ENCODE measurements at places on chromosomes 6 and 20.

DNA sequence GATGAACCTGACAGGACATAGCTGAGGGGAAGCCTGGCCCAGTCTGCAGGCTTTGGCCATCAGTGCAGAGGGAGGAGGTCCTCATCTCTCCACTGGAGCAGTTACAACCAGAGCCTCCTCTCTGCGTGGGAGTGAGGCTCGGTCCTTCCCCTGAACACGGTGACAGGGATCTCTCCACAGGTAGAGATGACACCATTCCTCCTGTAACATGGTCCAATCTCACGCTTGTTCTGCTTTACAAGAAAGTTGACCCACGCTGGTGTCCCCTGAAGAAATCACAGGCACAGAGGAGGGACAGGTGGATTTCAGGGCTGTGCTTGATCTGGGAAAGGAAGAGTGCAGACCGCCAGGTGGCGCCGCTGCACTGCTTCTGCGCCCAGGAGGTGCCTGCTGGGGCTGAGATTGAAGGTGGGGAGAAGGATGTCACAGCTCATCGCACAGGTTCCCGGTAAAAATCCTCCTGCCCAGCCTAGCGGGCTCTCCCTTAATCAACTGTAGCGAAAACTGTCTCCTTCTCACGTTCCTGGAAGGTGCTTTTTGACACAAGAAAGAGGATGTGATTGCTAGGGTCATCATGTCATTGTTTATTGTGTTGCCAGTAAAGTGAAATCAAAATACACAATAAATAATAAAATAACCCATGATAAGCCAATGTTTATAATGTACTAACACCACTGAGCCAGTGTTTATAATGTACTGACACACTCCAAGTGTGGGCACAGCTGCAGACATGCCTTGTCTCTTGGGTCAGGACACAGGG lies 20.4 kb downstream of the HLA-G start:
- peak; percentile 61 for DNase-seq

- DNase-seq, result no peak
These were observed 227.6 kb downstream of the BMP7 start for GRCh38 chr20:57038608-57039440.

DNA sequence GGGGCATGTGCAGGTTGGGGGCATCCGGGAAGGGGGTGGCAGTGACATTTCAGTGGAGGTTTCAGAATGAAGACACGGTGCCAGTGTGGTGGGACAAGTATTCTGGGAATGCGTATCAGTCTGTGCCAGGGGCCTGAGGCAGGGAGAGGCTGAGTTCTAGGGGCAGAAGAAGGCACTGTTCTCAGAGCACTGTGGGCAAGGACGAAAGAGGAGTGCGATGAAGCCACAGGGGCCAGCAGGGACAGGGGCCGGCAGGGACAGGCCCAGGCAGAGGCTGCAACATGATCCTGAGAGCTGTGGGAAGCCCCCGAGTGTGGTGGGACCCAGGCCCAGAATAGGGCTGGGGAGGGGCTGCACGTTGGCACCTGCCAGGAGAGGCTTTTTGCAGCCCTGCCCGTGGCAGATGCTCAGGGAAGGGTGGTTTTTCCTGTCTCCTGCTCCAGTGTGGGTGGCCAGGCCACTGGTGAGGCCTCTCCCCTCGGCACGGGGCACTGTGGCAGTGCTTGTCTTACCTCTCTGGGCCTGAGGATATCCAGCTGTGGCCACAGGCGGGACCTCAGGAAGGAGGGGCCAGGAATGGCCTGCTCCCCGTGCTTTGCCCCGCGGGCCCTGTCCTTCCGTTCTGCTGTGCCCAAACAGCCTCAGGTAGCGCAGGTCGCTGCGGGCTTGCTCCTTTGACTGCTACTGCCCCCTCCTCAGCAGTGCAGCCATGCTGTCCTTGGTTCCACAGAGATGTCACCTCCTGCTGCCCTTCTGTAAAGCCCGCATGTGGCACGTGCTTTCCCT lies 10.0 kb downstream of the ENTPD6 start:
- no peak for DNase-seq

GRCh38 chr20:18394363-18394762 lies 72.5 kb downstream of the DZANK1 start:
- DNase-seq, result no peak

DNA sequence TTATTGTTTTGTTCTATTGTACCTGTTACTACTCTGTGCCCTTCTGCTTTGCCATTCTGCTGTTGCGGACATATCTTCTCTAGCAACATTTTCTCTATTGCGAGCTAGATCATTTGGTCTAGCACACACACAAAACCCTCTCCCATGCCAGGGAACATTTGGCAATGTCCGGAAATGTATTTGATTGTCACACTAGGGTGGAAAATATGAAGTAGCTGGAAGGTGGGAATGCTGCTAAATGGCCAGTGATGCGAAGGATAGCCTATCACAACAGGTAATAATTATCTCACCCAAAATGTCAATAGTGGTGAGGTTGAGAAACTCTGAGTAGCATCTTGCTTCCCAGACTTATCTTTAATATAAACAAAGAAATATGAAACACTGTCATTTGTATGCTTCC lies 331.9 kb downstream of the HTR1B start:
- no peak for DNase-seq

- no peak for DNase-seq
These were observed 360.1 kb upstream of the CHD6 start for GRCh38 chr20:41978246-41978790.

GRCh38 chr6:158737710-158738615 lies 81.2 kb downstream of the EZR start:
- DNase-seq, result no peak

DNA sequence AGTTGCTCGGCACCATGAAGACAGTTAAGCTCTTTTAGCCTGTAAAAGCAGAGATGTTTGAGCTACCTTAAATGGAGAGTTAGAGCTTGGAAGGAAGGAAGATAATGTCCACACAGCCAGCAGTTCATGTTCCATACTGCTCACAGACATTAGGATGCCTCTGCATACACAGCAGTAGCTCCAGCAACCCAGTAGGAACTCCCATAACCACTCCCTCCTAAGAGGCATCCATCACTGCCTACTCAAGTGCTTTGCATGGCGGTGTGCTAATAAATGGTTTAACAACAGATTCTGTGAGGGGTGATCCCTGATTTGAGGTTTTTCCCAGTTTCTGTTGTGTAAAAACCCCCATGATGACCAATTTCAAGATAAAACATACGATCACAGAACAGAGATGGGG lies 286.4 kb downstream of the HACE1 start:
- no peak for DNase-seq

Data from NCI-H774 (cell line).